ENCODE measurements at places on chromosomes 1 and 21.

- DNase-seq = no peak
Observed at GRCh38 chr1:109477821-109478220, 5.9 kb upstream of the ATXN7L2 start.

- no peak for DNase-seq
Observed at GRCh38 chr1:46411601-46412341, 17.7 kb downstream of the FAAH start.

DNA sequence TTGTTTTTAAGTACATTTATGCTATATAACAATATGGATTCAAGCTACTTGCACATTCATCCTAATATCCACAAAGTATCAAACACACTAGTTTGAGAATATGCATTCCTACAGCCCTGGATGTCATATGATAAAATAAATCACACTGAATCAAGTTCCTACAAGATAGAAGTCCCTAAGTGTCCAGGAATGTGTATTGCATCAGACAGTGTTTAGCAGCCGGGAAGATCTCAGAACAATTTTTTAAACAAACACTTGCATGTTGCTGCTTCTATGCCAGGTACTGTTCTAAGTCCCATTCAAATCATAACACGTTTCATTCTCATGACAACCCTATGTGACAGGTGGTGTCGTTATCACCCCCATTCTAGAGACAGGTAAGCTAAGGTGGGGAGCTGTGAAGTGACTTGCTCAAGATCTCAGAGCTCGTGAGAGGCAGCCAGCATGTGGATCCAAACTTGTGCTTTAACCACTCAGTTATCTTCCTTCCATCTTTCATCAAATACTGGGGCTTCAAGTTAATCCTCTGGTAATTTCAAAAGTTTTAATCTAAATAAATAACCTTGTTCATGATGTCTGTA lies 68.3 kb upstream of the KIF26B start:
- no peak for DNase-seq

- no peak for DNase-seq
Observed at GRCh38 chr21:41669533-41669830, 97.4 kb downstream of the RIPK4 start.

DNA sequence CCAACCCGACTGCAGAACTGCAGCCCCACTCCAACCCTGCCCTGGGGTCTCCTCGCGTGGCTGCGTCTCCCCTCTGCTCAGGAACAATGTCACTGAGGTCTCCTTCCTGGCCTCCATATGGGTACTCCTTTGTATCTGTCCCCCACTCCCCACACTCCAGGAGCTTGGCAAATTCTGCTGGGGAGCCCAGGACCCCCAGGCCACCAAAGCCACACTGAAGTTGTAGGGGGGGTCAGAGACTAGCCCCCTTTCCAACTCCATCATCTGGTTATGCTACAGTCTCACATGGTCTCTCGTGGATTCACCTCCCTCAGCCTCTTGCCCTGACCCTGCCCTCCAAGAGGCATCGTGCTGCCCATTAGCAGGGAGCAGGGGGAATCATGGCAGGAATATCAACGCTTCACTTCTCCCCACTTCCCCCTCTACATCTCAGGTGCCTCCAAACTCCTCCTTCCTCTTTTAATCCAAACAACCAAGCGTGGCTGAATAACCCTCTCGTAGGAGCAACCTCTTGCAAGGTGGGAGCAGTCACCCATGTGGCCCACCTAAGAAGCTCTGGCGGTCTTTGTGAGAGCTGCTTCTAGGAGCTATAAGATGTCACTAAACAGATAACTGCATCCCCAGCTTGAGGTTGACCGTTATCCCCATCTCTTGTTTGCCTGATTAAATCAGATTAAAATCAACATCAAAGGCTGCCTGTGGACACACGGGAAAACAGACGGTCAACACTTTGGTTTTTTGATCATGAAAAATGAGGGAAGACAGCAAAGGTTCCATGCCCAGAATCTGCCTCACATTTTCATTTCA lies 86.4 kb downstream of the MIS18A start:
- DNase-seq = no peak

GRCh38 chr1:1024149-1024770 lies 4.3 kb downstream of the AGRN start:
- DNase-seq = no peak

DNA sequence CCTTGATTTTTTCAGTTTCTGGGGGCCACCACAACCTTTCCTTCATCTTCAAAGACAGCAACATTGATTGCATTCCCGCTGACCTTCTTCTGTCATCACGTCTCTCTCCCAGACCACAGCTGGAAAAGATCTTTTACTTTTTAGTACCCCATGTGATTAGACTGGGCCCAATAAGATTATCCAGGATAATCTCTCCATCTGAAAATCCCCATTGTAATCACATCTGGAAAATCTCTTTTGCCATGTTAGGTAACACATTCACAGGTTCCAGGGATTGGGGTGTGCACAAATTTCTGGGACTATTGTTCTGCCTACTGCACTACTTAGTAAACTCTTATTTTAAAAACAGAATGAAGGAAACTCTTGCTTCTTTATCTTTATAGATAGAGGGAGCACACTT lies 47.1 kb upstream of the INSL5 start:
- DNase-seq = no peak

DNA sequence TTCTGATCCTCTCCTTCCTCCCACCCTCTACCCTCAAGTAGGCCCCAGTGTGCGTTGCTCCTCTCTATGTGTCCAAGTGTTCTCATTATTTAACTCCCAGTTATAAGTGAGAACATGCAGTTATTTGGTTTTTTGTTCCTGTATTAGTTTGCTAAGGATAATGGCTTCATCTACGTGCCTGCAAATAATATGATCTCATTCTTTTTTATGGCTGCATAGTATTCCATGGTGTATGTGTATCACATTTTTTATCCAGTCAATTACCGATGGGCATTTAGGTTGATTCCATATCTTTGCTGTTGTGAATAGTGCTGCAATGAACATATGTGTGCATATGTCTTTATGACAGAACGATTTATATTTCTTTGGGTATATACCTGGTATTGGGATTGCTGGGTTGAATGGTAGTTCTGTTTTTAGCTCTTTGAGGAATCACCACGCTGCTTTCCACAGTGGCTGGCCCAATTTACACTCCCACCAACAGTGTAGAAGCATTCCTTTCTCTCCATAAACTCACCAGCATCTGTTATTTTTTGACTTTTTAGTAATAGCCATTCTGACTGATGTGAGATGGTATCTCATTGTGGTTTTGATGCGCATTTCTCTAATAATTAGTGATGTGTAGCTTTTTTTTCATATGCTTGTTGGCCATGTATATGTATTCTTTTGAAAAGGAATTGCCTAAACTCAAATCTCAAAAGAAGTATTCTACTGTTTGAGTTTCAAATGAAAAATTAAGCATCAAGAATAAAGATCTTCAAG lies 116.9 kb downstream of the ETS2 start:
- no peak for DNase-seq

GRCh38 chr1:76593141-76593540 lies 274.1 kb upstream of the ST6GALNAC5 start:
- no peak for DNase-seq

DNA sequence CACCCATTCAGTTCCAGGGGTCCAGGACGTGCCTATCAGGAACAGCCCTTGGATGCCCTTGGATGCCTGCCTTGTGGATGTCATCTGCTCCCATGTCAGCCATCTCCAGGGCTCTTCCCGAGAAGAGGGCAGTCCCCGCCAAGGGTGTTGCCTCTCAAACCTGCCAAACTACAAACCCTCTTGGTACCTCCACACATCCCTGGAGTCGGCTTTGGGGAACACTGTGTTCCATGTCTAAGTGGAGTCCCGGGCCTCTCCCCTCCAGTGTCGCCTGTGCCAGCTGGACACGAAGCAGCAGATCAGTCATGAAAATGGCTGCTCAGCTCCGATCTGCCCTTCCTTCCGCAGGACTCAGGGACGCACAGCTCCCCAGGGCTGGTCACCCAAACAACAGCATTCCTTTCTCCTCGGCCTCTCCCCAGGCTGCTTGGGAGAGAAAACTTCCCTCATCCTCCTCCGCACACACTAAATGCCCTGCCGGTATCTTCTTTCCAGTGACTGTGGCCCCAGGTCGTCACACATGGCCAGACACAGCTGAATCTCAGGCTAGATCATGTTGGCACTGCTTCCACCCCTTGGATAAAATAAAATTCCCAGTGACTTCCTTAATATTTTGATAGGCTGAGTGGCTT lies 53.4 kb downstream of the GALNT2 start:
- no peak for DNase-seq

- no peak for DNase-seq
Observed at GRCh38 chr1:193767886-193768285, 581.5 kb upstream of the B3GALT2 start.

- DNase-seq = no peak
Observed at GRCh38 chr1:210250665-210250997, 18.0 kb downstream of the SERTAD4 start.

DNA sequence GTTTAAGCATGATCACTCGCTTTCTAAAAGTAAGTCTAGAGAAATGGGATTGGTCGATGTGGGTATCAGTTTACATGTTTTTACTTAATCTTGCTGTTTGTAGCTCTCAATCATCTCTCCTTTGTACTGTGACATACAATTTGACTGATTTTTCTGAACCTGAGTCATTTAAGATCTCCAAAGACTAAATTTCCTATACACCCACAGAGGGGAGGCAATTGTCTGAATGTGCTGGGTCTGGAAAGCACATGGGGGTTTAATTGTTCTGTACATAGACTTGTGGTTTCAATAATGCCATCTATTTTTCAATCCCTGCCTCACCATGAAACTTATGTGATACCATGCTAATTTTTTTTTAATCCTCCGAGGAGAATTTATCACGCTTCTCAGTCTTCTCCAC lies 65.8 kb downstream of the USP25 start:
- DNase-seq = no peak

DNA sequence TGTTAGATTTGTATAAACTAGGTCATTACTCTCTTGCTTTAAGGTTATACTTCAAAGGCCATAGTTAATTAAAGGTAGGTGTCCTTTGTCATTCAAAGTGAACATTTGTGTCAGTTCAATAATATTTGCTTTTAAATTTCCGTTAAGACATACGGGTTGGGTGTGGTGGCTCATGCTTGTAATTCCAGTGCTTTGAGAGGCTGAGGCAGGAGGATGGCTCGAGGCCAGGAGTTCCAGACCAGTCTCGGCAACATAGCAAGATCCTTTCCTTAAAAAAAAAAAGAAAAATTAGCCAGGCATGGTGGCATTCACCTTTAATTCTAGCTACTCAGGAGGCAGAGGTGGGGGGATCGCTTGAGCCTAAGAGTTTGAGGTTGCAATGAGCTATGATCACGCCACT lies 80.4 kb downstream of the KIF26B start:
- DNase-seq = no peak

DNA sequence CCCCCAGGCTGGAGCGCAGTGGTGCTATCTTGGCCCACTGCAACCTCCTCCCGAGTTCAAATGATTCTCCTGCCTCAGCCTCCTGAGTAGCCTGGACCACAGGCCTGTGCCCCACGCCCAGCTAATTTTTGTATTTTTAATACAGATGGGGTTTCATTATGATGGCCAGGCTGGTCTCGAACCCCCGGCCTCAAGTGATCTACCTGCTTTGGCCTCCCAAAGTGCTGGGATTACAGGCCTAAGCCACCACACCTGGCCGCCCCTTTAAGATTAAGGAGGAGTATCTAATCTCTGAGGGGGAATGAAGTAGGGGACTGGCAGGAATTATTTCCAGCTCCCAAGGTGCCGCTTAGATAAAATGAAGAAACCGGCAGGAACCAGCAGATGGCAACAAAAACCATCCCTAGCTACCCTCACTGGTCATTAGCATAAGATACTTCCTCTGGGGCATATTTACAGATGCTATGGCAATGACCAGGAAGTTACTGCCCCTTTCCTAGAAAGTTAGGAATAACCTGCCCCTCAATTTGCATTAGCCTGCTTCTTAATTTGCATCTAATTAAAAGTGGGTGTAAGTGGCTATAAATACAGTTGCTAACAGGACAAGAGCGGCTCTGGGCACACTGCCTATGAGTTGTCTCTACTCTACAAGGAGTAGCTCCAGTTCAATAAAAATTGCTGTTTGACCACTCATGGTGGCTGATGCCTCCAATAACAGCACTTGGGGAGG lies 7.1 kb upstream of the NSUN4 start:
- peak; percentile 77 for DNase-seq

DNA sequence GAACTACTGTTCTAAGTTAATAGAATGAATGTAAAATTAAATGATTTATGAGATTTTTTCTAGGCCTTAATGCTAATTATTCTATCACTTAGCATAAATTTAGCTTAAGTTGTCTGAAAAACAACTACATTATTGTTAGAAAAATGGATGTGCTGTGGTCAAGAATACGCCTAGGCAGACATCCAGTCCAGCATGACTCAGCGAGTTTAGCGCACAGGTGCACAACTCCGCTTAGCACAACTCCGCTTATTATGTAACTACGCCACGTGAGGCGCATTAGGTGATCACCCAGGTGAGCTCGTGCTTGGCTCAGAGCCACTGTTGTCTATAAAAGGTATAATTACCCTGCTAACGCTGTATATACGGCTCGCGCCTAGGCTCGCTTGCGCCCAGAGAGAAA lies 1043.6 kb upstream of the ADGRL4 start:
- DNase-seq = no peak

DNA sequence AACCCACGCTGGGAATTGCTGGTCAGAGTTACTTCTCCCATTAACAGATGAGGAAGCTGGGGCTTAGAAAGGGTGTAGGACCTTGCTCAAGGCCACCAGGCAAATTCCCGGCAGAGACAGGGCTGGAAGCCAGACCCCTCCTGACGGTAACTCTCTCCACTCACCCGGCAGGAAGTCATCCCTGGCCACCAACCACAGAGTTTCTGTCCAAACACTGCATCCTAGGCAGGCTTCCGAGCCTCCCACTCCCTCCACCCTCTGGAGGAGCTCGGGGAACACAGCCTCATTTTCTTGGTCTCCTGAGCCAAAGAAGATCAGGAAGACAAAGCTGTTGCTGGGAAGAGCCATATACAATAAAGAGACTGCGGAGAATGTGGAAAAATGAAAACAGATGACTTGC lies 25.0 kb upstream of the ZNF436 start:
- DNase-seq = no peak

- DNase-seq = peak; percentile 27
Observed at GRCh38 chr21:44012474-44013379, 618 bp downstream of the TRAPPC10 start.

- no peak for DNase-seq
Observed at GRCh38 chr1:233477359-233477758, 136.5 kb upstream of the KCNK1 start.

DNA sequence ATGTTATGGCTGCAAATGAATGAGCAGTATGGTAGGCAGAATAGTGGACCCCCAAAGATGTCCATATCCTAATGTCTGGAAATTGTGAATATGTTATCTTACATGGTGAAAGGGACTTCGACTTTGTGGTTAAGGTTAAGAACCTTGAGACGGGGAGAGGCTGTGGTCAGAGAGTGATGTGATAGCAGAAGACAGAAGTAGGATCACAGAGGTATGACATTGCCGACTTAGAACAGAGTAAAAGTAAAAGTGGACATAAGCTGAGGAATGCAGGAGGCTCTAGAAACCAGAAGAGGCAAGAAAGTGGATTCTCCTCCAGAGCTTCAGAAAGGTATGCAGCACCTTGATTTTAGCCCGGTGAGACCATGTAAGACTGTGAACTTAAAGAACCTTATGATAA lies 74.6 kb downstream of the CTH start:
- no peak for DNase-seq
